ENCODE measurements at places on chromosomes 5 and 9.

DNA sequence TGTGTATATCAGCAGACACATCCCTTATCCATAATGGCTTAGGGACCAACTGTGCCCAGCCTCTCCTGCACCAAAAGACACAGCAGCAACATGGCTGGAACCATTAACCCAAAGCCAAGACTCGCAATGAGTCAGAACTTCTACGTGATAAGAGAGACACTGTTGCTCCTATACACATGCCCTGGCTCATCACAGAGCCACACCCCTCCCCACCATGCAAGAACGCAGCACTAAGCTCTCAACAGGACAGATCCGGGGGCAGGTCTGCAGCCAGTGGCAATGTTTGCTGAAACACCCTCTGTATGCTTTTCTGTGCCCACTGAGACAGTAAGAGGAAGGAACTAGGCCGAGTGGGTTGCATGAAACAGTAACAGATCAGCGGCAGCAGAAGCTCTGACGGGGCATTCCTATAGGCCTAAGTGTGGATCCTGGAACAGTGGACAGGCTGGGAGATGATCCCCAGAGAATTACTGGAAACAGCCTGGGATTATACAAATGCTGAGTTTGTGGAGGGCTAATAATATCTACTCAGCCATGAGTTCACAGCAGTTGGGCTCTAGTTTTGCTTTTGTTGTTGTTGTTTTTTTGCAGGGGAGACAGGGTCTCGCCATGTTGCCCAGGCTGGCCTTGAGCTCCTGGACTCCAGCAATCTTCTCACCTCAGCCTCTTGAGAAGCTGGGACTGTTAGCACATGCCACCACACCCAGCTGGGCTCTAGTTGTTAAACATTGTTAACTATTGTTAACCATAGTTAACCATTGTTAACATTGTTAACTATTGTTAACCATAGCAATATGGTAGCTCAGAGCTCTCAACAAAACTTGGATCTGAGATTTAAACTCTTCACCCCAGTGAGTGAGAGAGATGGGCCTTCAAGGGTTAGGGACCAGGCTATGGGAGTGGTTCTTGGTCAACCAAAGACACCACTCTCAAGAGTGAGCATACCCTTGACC is 41.0 kb downstream of the B4GALT1 start:
- DNase-seq: no peak

DNA sequence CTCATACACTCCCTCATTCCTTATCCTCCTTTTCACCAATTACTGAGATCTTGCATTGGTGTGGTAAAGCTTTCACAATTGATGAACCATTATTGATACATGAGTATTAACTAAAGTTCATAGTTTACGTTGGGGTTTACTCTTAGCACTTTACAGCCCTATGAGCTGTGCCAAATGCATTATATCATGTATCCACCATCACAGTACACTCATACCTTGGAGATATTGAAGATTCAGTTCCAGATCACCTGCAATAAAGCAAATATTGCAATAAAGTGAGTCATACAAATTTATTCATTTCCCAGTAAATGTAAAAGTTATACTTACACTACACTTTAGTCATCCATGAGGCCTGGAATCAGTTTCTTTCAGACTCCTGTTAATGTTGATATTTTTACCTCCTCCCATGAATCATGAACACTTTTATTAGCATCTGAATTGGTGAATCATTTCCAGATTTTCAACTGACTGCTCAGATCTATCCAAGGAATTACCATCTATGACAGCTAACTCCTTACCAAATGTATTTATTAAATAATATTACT is 546.6 kb upstream of the PTPRD start:
- no peak for DNase-seq

DNA sequence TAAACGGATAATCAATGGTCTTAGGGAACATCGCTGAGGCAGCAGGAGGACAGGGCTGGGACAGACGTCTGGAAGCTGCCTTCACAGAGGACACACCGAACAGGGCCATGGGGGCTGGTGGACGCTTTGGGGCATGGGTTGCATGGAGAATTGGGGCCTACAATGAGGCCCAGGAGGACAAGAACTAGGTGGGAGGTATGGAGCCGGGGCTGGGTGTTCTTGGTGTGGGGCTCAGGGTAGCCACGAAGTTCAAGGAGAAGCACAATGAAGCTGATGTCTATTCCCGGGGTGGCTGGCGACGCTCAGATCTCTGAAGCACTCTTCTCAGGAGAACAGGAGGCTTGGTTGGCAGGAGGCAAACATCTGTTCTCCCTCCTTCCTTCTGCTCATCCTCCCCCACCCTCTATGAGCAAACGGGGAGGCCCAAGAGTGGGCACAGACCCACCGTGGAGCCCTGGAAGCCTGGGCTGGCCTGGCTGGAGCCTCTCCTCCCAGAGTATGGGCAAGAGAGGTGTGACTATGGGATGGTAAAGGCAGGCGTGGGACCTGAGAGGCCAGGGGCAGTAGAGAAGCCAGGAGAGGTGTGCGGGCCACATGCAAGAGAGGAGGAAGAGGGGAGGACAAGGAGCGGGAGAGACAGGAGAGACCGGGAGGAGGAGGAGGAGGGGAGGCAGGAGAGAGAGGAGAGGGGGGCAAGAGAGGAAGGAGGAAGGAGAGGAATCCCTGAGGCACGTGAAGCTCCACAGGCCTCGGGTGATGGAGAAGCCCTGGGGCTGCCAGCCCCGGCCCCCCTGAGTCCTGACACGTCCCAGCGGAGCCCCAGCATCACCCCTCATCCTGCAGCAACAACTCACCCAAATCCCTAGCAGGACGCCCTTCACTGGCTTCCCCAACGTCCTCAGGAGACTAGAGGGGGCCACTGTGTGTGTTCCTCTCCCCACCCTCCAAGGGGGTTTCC is 159.1 kb downstream of the OLFM1 start:
- no peak for DNase-seq

DNA sequence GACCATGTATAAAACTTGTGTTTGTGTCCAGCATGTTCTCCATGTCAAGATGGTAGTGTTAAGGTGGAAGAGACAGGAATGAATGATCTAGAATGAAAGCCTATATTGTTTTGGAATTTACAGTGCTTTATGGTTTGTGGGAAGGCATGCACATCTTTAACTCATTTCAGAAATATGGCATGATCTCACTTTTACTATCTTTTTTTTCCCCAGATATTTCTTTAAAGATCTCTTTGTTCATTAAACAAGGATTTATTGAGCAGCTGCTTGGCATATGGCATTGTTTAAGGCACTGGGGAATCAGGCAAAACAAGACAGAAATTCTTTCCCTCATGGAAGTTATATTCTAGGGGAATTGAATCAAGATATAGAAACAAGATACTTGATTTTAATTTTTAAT is 51.7 kb downstream of the SLC12A2 start:
- no peak for DNase-seq

DNA sequence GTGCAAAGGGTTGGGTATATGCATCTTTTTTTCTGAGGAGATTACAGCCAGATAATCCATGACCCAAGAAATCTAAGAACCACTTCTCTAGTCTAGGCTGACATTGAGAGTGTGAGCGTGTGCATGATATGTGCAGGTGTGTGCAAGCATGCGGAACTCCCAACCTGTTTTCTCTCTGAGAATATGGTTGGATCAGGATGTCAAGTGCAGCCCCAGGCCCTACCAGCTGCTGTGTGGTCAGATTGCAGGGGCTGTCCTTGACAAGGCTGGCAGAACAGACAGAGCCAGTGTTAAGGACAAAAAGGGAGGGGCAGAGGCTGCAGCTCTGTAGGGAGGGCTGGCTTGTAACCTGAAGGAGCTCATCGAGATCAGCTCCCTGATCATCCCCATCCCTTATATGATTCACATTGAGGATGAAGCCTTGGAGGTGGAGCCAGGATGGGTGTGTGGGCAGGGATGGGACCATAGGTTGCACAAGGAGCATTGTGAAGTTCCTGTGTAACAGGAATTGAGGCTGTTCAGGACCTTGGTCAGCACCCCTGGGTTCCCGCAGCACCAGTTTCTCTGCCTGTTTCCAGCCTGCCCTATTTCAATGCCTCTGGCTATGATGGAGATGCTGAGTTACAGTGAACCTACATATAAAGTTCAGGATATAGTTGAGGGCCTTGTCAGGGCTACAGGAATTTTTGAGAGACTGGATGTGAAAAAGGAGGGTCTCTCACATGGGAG is 52.6 kb upstream of the ARAP3 start:
- DNase-seq: no peak

DNA sequence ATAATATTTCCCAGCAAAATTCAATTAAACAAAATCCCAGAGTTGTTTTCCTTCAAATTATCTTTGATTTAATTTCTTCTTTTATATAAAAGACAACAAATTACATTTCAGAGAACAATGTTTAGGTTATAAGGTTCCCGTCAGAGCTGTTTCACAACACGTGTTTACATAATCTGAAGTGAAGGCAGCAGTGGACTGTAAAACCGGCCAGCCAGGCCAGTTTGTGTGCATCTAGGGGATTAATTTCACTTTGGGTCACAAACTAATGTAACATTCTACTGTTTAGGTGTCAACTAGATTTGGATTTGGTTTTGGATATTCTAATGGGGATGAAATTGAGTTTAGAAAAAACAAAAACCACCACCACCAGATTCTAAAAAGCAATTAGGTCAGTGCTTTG is 86.5 kb upstream of the PLPP1 start:
- DNase-seq: no peak

DNA sequence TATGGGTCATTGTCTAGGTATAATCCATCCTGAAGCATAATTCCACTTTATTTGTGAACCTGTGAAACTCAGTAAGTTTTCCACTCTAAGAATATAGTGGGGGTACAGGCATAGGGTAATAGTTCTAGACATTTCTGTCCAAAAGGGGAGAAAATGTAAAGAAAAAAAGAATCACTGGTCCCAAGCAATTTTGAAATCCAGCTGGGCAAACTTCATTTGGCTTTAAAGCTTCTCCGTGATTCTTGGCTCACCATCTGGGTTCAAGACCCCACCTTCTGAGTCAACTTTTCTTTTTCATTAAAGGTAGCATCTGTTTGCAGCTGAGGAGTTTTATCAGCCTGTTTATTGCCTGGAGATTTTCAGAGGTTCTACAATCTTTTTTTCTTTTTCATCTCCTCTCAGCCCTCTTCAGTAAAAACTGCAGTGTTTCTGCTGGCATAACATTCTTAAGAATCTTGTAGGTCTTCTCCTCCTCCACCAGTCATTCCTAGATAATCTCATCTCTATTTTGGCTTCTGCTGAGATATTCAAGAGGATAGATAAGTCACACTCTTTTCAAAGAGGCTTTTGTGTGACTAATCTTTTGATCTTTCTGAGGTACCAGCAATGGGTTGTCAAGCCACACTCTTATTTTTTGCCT is 126.1 kb upstream of the PITX1 start:
- no peak for DNase-seq

Measured in NCI-H1092 (cell line).